CD4-positive, alpha-beta memory T cell (primary cell): ENCODE measurements at places on chromosomes 12 and 14.

- no peaks in the 10 kb centered on the region for H3K27me3 ChIP-seq
- H3K27ac ChIP-seq, result no peak overlapping the region
- no peak overlapping the region for H3K4me3 ChIP-seq
- no peaks in the 10 kb centered on the region for H3K4me1 ChIP-seq
- no peak for DNase-seq
Observed at GRCh38 chr12:40444174-40444573, 219.4 kb downstream of the LRRK2 start.

- no peaks in the 10 kb centered on the region for H3K4me1 ChIP-seq
- H3K36me3 ChIP-seq, result no peaks in the 10 kb centered on the region
- H3K27ac ChIP-seq, result no peak overlapping the region
- DNase-seq, result no peak
- no peak overlapping the region for H3K4me3 ChIP-seq
- H3K27me3 ChIP-seq, result no peaks in the 10 kb centered on the region
Observed at GRCh38 chr12:110921262-110921661, 883 bp upstream of the MYL2 start.

GRCh38 chr12:132385923-132386751, 56.7 kb upstream of the GALNT9 start:
- DNase-seq, result no peak
- no peaks in the 10 kb centered on the region for H3K27me3 ChIP-seq
- no peaks in the 10 kb centered on the region for H3K36me3 ChIP-seq
- no peaks in the 10 kb centered on the region for H3K4me1 ChIP-seq
- no peak overlapping the region for H3K27ac ChIP-seq

GRCh38 chr12:6452245-6452943, 552 bp downstream of the TAPBPL start:
- no peak for DNase-seq
- peaks cover 29% of the 10 kb centered on the region for H3K36me3 ChIP-seq
- peak overlapping the region; percentile 99 for H3K27ac ChIP-seq
- peak overlapping the region; percentile 80 for H3K4me3 ChIP-seq
- H3K27me3 ChIP-seq, result no peaks in the 10 kb centered on the region

DNA sequence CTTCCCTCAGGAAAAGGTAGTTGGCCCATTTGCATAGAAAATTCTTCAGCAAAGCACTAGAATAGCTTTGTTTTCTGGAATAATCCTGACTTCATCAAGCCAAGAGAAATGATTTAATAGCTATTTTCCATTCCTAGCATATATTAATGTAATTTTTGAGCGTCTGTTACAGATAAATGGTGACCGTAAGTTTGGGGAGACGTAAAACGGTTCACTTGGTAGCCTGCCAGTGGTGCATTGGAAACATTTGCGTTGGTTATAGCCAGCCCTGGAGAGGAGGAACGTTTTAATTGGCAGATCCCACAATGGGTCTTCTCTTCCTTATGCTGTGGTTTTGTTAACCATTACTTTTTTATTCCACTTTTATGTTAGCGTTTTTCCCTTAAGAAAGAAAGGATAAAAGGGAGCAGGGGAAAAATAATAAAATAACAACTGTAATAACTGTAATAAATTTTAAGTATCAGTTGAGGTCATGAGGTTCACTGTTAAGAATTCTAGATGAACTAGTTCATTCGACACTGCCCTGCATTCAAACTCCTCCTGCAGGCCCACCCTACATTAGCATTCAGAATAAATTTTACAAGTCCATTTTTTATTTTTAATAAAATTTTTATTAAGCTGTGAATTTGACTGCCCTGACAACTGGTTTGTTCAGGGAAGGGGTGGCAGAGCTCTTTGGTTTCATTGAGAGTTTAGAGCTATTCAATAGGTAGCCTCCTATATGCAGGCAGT, 300.7 kb downstream of the ERC1 start:
- DNase-seq, result no peak
- H3K27me3 ChIP-seq, result no peaks in the 10 kb centered on the region
- no peaks in the 10 kb centered on the region for H3K4me1 ChIP-seq
- H3K27ac ChIP-seq, result no peak overlapping the region

DNA sequence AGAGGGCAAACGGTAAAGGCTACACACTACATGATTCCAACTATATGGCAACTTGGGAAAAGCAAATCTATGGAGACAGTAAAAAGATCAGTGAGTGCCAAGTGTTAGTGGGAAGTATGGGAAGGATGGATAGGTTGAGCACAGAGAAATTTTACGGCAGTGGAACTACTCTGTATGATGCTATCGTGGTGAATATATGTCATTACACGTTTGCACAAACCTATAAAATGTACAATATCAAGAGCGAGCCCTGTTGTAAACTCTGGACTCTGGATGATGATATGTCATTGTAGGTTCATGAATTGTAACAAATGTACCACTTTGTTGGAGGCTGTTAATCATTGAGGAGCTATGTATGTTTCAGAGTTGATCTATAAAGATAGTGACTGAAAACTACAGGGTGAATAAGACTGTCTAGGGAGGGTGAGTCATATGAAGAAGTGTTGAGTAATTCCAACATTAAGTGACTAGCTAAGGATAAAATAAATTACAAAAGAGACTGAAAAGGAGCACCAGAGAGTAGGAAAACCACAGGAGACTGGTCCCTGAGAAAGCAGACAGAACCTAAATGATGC, 349.2 kb upstream of the LMO3 start:
- no peak for DNase-seq
- H3K36me3 ChIP-seq, result no peaks in the 10 kb centered on the region

DNA sequence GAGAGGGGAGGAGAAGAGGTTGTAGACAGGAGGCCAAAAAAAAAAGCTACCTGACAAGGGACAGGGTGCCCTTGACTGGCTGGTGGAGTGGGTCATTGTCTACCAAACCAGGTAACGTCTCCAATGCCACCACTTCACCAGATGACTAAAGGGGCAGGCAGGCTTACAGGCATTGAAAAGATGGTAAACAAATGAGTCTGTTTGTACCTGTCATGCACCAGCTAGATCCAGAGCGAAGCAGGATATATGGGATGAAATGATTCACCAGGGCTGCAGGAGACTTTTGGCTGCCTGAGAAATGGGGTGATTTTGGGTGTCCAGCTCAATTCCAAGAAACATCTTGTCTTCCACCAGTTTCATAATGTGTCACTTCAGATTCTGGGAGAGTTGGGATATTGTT, 4.0 kb downstream of the C12orf54 start:
- no peaks in the 10 kb centered on the region for H3K4me1 ChIP-seq
- no peak for DNase-seq
- H3K27ac ChIP-seq, result no peak overlapping the region
- no peak overlapping the region for H3K4me3 ChIP-seq
- H3K27me3 ChIP-seq, result no peaks in the 10 kb centered on the region

GRCh38 chr12:94640134-94640928, 10.0 kb downstream of the TMCC3 start:
- peaks cover 11% of the 10 kb centered on the region for H3K4me1 ChIP-seq
- H3K27ac ChIP-seq, result no peak overlapping the region
- peak; percentile 36 for DNase-seq
- H3K27me3 ChIP-seq, result no peaks in the 10 kb centered on the region
- no peak overlapping the region for H3K4me3 ChIP-seq

GRCh38 chr14:95163132-95163531, 5.8 kb upstream of the DICER1 start:
- no peak overlapping the region for H3K27ac ChIP-seq
- DNase-seq, result no peak
- no peaks in the 10 kb centered on the region for H3K27me3 ChIP-seq
- H3K4me1 ChIP-seq, result peaks cover 4% of the 10 kb centered on the region
- no peaks in the 10 kb centered on the region for H3K36me3 ChIP-seq

DNA sequence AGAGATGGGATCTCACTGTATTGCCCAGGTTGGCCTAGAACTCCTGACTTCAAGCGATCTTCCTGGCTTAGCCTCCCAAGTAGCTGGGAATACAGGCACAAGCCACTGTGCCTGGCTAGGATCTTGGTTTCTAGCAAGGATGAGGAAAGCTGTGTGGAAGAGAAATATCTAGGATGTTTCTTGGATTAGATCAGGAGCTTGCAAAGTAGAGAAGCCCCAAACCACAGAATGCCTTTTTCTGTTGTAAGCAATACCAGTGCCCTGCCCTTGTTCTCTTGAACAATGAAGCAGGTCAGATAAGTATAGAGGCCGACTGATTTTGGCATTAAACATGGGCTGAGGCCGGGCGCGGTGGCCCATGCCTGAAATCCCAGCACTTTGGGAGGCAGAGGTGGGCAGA, 44.3 kb upstream of the STRN3 start:
- H3K27me3 ChIP-seq, result no peaks in the 10 kb centered on the region
- DNase-seq, result no peak

DNA sequence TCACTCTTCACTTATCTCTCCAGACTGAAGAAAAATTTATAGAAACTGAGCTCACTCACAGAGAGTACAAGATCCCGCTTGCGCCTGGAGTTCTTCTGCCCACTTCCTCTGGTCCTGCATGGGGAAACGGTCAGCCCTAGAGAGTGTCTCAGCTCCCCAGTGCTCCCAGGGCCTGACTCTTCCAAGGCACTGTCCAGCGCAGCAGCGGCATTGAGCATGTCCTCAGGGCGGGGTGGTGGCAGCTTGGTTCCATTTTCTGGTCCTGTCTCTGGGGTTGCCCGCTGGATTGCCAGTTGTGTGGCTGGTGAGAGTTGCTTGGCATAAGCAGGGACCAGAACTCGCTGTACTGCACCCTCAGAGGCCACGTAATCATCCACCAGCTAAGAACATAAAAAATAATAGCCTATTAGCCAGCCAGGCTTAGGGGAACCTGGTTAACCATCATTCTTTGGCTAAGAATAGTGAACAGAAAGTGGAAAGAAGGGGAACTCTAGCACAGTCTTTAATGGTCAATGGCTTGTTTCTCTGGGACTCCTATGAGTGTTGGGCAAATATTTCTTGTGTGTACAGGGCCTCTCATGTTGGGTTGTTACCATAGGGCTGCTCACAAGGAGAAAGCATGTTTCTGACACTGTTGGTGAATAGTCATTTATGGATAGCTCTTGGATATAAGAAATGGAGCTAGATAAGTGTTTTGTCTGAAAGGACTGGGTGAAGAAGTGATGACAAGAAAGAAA, 13.7 kb upstream of the AJUBA start:
- no peaks in the 10 kb centered on the region for H3K27me3 ChIP-seq
- no peak overlapping the region for H3K4me3 ChIP-seq
- H3K27ac ChIP-seq, result no peak overlapping the region
- DNase-seq, result no peak
- H3K36me3 ChIP-seq, result no peaks in the 10 kb centered on the region

DNA sequence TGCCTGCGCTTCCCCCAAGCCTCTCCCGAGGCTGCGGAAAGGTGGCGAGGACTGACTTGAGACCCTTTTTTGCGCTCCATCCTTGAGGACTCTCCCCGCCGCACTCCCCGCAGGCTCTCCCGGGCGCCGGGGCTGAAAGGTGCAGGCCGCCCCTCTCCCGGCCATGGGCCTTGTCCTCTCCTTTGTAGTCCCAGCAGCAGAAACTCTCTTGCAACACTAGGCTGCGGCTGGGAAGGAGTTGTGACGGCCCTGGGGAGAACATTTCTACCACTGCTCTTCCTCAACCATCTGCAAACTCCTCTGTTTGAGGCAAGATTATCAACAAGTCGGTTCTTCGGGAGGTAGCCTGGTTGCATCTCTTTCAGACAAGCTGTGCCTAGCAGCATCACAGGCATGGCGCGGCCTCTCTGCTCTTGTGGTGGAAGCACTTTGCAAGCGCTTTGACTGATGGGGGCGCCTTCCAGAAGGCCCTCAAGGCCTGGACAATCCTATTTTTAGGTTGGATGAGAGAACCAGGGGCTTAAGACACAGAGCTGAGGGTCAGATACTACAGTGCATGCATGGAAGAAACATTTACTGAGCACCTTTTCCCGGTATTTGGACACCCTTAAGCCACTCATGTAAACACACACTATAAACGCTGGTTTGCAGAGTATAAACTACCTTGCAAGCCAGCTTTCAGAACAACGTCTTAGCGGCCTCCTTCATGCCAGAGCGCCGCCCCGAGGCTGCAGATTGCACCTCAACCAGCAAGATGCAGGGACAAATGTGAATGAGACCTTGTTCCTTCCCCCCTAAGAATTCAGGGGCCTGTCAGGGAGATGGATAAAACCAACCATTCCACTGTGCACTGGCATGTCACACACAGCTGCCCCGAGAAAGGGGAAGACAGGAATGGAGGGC, 1.2 kb upstream of the PRIMA1 start:
- no peaks in the 10 kb centered on the region for H3K36me3 ChIP-seq
- H3K4me1 ChIP-seq, result no peaks in the 10 kb centered on the region
- no peak overlapping the region for H3K27ac ChIP-seq

- H3K36me3 ChIP-seq, result no peaks in the 10 kb centered on the region
- H3K27ac ChIP-seq, result no peak overlapping the region
- no peaks in the 10 kb centered on the region for H3K4me1 ChIP-seq
- DNase-seq, result no peak
- H3K4me3 ChIP-seq, result no peak overlapping the region
Observed at GRCh38 chr12:74415633-74416032, 122.0 kb upstream of the ATXN7L3B start.

DNA sequence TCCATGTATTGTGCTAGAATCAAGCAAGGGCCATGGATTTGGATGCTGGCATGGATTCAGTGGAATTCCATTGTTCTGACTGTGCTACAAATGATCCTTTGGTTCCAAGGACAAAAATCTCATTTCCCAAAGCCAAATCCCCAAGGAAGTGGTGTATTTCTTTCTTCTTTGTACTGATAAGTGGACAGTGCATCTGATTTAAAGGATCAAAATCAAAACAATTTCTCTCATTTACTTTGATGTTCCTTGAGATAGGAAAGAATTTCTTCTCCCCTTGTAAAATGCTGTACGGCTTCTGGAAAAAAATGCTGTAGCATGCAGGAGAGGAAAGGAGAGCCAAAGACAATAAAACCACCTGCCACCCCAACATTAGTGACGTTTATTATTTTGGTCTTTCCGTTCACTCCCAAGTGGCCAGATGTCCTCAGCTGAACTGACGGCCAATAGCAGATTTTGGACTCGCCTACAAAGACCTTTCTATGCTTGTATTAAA, 185.7 kb downstream of the PRKD1 start:
- H3K4me3 ChIP-seq, result no peak overlapping the region
- no peaks in the 10 kb centered on the region for H3K36me3 ChIP-seq
- DNase-seq, result no peak
- no peaks in the 10 kb centered on the region for H3K4me1 ChIP-seq
- no peaks in the 10 kb centered on the region for H3K27me3 ChIP-seq

GRCh38 chr12:66763467-66763866, 84.6 kb upstream of the GRIP1 start:
- H3K27ac ChIP-seq, result no peak overlapping the region
- DNase-seq, result no peak
- H3K36me3 ChIP-seq, result no peaks in the 10 kb centered on the region
- no peak overlapping the region for H3K4me3 ChIP-seq

- no peak overlapping the region for H3K4me3 ChIP-seq
- DNase-seq, result no peak
- H3K27ac ChIP-seq, result no peak overlapping the region
- no peaks in the 10 kb centered on the region for H3K27me3 ChIP-seq
- H3K4me1 ChIP-seq, result no peaks in the 10 kb centered on the region
Observed at GRCh38 chr14:67636361-67636919, 16.7 kb downstream of the ARG2 start.

GRCh38 chr12:109291521-109292341, 17.4 kb downstream of the FOXN4 start:
- H3K4me3 ChIP-seq, result no peak overlapping the region
- DNase-seq, result no peak
- H3K27me3 ChIP-seq, result no peaks in the 10 kb centered on the region
- no peaks in the 10 kb centered on the region for H3K36me3 ChIP-seq
- no peak overlapping the region for H3K27ac ChIP-seq

- no peaks in the 10 kb centered on the region for H3K36me3 ChIP-seq
- DNase-seq, result no peak
- H3K27me3 ChIP-seq, result no peaks in the 10 kb centered on the region
Observed at GRCh38 chr12:26276709-26277108, 81.3 kb downstream of the SSPN start.
